M059J (cell line): ENCODE measurements at places on chromosomes 5 and 9. TPM values are rescaled to one million over a fixed set of nuclear protein-coding genes. Genes with fewer than 3 reads are reported as not detected.

DNA sequence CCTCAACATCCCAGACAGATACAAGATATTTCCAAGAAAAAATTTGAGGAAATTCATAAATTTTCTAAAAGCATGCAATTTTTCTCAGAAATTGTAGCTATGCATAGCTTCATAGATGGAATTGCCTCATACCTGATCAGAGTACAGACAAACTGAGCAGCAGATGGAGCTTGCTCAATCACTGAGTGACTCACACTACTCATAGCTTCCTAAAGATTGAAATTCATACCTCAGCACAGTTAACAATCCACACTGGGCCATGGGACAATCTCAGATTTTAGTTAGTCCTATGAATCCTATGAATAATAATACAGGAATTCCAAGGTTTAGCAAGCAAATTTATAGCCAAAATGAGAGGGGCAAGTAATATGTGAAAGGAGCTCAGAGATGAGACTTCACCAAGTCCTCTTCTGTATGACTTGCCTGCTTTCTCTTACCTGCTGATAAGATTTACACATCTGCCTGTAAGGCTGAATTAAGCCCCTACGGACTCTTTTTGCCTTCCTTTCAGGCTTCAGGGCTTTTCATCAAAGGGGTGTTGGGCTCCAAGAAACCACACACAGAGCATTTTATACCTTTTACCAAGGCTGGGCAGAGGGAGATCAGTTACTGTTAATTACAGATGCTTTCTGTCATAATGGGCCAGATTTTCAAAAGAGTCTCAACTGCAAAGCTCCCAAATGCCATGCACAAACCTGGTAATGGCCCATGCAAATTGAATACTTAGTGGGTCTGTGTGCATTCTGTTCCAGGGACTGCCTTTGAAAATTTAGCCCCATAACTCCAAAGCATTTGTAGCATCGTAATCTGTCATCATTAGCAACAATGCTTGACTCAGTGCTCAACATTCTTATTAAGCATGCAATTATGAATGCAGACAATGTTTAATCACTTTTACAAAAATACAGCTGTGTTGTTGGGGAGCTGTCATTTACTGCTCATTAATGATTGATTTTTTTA lies 439.3 kb downstream of the DTWD2 start:
- no peak for DNase-seq

- peak; percentile 50 for DNase-seq
Measured at GRCh38 chr5:91474201-91474600, 91.1 kb upstream of the ARRDC3 start.

Gene IFNB1
- 0.52 TPM in 1 of 2 replicates, not detected in the other for total RNA-seq

GRCh38 chr5:159549046-159549445 lies 218.8 kb upstream of the IL12B start:
- peak; percentile 20 for DNase-seq

GRCh38 chr5:81506378-81506777 lies 112.4 kb upstream of the ACOT12 start:
- no peak for DNase-seq

Gene F12
- 1.7 and 2.4 TPM in 2 replicates for total RNA-seq

Gene PCDHB3
- 3.9 and 8.0 TPM in 2 replicates for total RNA-seq

Gene NIM1K
- 0.07 and 1.1 TPM in 2 replicates for total RNA-seq

GRCh38 chr5:126015235-126016181 lies 407.7 kb upstream of the GRAMD2B start:
- peak; percentile 68 for DNase-seq

DNA sequence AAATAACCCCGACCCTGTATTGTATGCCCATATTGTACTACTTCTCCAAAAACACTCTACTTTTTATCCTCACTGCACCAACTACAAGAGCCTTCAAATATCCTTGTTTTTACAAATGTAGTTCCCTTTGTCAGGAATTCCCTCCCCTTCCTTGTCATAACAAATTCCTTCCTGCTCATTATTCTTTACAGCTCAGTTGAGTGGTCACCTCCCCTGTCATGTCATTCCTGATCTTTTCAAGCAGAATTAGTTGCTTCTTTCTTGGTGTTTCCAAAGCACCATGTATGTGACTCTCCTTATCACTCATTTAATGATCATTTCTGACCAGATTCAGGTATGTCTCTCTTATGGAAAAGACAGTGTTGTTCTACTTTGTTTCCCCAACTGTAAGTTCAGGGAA lies 194.2 kb upstream of the SMC2 start:
- DNase-seq, result no peak

Gene NOL6
- total RNA-seq, result 30.2 and 39.3 TPM in 2 replicates

DNA sequence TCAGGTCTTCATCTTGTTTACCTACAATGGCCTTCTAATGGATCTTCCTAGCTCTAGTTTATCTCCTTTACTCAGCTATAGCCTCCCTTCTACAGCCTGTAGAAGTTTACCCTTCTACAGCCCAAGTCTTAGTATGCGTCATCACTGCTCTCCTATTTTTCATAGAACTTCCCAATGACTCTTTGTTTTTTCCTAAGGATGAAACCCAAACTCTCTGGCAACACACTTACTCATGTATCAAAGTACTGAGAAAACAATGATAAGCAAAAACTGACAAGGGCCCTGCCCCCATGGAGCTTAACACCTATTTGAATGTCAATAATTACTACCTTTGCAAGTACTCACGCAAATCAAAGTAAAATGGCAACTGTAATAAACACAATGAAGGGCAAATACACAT lies 33.7 kb downstream of the LEAP2 start:
- DNase-seq, result no peak

GRCh38 chr5:174315871-174316270 lies 270.4 kb downstream of the NSG2 start:
- no peak for DNase-seq
